ENCODE measurements at places on chromosomes 5 and 9.

DNA sequence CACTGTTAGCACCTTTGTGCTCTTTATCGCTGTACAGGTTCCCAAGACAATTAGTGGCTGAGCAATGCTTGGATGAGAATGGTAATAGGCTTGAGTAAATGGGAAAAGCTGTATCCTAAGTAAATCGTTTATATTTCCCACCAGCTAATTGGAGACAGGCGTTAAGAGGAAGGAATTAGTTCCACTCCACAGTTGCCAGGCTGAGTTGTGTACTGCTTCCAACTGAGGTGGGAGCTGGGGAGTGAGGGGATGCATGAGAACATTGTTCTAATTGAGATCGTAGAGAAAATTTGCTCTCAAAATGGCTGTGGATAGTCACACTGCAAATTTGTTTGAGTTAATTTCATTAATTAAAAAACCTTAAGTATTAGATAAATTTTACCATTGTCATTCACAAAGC, 285.0 kb upstream of the ADAMTSL1 start:
- DNase-seq: no peak

DNA sequence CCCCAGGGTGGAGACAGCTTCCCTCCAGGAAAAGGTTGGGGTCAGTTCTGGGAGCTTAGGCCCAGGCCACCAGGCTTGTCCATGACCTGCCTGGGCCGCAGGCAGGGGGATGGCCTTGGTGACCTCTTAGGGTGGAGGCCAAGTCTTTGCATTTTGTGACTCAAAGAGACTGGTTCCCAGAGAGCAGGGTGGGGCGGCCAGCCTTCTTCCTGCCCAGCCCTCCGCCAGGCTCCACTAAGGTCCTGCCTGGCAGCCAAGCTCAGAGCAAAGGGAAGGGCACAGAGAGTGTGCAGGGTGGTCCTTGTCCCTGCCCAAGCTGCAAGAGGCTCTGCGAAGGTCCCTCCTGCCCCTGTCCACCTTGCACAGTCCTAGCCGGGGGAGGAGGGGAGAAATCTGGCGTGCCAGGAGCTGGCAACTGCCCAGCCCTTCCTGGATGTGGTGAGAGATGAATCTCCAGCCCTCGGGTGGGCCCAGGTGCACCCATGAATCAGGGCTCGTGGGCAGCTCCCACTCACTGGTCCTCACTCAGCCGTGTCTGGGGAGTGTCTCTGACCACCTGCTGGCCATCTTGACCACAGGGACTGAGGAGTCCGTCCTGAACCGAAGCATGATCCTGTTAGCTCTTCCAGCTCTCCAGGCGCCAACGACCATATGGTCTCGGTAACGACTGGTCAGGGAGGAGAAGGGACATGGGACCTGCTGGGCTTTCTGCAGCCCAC, 2.3 kb upstream of the PTGDS start:
- no peak for DNase-seq

GRCh38 chr9:36292641-36293040, 34.4 kb upstream of the GNE start:
- DNase-seq: no peak

GRCh38 chr5:38559428-38559827, 3.0 kb upstream of the LIFR start:
- no peak for DNase-seq

DNA sequence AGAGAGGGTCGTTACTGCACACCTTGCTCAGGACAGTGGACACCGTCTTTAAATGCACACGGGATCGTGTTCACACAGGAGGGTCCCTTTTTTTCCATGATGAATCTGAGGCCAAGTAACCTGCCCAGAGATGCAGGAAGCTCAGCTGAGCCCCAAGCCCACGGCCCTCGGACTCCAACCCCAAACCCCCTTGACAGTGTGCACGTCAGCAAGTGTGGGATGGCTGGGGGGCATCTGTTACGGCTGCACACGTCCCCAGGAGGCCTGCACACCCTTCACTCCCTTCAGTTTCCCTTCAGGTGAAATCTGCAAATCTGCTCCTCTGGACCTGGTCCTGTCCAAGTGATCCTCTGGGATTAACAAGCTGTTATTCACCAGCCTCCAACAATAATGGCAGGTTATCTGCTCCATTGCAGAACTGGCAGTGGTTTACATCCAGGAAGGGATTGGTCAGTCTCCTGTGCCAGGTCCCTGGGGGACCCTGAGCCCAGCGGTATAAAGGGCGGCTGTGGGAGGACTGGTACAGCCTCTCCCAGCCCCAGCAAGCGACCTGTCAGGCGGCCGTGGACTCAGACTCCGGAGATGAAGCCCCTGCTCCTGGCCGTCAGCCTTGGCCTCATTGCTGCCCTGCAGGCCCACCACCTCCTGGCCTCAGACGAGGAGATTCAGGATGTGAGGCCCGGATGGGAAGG, at the start of gene LCN1:
Gene LCN1 (plus strand): TSS at position 525 of the 692 bp plus-strand sequence. CDS start 58 bp downstream, at position 583.
- DNase-seq: no peak

DNA sequence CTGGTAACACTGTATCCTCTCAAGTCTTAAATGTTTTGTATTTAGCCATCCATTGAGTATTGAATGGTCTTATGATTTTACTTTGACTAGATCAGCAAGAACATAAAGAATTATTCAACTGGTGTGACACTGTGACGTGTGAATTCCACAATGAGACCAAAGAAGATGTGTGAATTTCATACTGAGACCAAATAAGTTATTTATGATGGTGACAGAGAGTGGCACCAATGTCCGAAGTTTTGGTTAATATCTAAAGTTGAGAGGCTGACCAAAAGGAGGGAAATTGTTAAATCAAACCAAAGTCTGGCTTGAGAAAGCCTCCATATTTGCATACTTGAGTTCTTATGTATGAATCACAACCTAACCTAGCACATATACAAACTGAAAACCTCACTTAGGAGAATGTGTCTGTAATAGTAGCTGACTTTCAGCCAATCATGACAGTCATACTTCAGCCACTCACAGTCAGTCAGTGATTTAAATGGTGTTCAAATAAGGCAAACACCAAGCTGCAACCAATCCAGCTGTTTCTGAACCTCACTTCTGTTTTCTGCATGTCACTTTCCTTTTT, 31.5 kb upstream of the FAM170A start:
- DNase-seq: no peak

DNA sequence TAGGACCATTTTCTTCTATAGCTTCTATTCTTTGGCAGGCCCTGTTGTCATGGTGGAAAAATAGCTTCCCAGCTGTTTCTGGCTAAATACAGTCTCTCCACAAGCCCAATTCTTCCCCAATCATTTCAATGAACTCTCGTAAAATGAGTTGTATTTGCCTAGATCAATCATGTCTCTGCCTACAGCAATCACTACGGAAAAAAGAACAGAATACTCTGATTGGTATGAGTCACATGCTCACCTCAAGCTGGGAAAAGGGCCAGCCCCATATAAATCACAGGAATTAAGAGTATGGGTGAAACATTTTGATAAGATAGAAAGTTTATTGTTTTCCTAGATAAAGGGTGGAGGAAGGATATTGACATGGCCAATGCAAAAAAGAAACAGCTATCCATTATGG, 711.4 kb downstream of the EFNA5 start:
- DNase-seq: no peak

GRCh38 chr9:132943651-132944293, 644 bp downstream of the TSC1 start:
- DNase-seq: no peak

- DNase-seq: no peak
These were observed 1.1 kb upstream of the DCANP1 start for GRCh38 chr5:135448071-135448739.

DNA sequence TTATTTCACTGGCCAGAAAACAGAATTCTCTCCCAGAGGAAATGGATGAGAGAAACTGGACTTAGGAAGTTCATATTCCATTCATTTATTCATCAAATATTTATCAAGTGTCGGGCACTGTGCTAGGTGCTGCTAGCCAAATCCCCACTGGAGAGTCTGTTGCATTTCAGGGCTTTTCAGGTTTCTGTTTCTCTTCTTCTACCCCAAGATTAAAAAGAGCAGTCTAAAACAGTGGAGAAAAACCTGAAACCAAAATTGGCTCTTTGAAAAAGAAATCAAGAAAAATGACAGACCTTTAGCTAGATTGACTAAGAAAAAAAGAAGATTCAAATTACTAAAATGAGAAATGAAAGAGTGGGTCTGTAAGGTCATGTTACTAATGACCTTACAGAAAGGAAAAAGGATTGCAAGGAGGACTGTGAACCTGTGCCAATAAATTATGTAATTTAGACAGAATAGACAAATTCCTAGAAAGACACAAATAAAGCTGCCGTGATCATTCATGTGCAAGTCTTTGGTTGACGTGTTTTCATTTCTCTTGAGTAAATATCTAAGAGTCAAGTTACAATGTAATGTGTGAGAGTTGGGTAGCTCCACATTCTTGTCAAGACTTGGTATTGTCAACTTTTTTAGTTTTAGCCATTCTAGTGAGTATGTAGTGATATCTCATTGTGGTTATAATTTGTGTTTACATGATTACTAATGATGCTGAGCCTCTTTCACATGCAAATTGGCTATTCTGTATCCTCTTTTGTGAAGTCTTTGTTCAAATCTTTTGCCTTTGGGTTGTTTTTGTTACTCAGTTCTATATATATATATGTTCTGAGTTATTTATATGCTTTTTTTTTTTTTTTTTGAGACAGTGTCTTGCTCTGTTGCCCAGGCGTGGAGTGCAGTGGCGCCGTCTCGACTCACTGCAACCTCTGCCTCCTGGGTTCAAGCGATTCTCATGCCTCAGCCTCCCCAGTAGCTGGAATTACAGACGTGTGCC, 23.7 kb downstream of the SNX30 start:
- DNase-seq: no peak

DNA sequence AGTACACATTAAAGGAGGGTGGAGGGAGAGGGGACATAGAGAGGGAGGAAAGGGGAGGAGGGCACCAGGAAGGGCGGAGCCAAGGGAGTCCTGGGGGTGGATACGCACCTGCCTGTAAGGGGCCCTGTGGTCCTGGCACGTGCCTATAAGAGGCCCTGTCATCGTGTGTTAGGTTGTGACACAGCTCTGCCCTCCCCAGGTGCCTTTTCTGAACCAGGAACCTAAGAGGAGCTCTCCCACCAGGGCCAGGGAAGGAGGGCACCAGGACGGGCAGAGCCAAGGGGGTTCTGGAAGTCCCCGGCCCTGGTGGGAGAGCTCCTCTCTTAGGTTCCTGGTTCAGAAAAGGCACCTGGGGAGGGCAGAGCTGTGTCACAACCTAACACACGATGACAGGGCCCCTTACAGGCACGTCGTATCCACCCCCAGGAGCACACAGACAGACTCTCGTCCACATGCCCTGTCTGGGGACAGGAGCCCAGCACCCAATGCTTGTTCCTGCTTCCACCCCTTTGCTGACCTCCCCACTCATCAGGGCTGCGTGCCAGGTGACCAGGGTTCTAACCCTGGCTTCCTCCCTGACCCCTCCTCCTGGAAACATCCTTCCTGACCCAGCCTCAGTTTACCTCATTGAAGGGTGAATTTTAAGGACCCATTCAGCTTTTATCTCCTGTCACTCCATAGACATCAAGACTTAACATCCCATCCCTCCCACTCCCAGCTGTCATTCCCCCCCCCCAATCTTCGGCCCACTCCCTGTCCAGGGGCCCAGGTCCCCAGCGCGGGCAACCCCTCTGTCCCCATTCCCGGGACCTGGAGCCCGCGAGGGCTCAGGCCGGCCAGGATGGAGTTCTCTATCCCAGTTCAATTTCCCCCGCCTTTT, 12.9 kb upstream of the OLFM1 start:
- no peak for DNase-seq

DNA sequence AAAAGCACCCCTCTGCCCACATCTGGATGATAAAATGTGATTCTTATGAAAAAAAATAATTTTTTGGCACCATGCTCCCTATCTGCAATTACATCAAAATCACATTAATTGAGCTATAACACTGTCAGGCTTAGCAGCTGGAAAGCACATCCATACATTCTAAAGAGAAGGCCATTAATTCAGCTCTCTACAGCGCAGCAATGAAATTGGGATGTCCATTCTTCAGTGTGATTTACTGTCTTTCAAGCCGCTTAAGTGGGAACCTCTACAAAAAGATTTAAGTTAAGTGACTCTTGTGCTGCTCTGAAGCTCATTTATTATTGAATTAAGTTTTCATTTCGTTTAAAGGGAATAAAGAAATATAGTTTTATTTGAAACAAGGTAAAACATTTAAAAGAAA, 171.3 kb downstream of the EBF1 start:
- no peak for DNase-seq

- no peak for DNase-seq
These were observed 32.0 kb upstream of the CPEB4 start for GRCh38 chr5:173855995-173856656.

GRCh38 chr5:131536850-131537448, 98.1 kb downstream of the RAPGEF6 start:
- DNase-seq: no peak

DNA sequence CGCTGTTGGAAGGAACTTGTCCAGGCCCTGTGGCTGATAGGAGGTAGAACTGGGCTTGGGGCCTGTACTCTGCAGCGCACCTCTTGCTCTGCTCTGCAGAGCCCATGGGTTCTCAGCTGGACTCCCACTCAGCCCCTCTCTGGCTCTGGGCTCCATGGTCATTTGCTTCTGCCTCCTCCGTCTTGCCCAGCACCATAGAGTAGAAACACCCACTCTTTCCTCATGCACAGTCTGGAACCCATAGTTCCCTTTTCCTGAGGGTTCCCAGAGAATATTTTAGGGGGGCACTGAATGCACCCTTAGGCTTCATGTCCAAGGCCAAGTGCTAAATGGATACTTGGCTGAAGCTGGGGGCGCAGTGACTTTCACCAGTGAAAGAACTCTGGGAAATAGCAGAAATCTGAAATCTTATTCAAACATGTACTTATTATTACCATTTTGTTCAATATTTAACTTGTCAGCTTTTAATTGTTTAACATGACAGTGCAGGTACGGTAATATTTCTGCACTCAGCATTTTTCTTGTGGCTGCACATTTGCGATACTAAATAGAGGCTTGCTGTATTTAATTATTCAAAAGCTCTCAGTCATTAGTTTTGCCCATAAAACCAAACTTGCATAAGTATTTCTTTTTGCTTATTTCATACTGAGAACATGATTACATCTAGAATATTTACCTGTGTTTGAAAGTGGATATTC, 31.5 kb downstream of the GALNT12 start:
- no peak for DNase-seq

- no peak for DNase-seq
These were observed 7.9 kb downstream of the GABRP start for GRCh38 chr5:170791325-170791954.

DNA sequence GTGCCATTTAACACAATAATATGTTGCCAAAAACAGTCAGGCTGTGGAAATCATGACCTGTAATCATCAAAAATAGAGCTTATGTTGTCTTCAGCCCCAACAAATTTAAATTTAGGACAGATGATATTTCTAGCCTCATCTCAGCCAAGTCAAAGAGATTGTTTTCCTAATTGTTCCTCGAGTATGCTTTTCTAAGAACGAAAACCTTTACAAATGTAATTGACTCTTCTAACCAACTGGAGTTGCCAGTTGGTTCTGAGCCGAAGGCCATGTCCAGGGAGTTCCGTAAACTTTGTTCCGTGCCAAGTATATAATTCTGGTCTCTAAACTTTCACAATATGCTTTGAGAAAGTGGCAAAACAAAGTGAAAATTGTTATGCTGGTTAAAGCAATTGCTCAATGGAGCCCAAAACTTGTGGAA, 160.8 kb downstream of the CEMIP2 start:
- DNase-seq: no peak

- no peak for DNase-seq
These were observed 146.5 kb upstream of the TLX3 start for GRCh38 chr5:171162596-171162995.

- DNase-seq: no peak
These were observed 74.7 kb upstream of the ELL2 start for GRCh38 chr5:96036301-96036700.

- DNase-seq: no peak
These were observed 446.9 kb upstream of the GRIN3A start for GRCh38 chr9:102185371-102185770.

GRCh38 chr9:91433180-91433579, 9.5 kb upstream of the NFIL3 start:
- no peak for DNase-seq
